ENCODE measurements at places on chromosomes 2 and 18.

- no peak for DNase-seq
Measured at GRCh38 chr2:180579388-180579787, 401.0 kb upstream of the UBE2E3 start.

DNA sequence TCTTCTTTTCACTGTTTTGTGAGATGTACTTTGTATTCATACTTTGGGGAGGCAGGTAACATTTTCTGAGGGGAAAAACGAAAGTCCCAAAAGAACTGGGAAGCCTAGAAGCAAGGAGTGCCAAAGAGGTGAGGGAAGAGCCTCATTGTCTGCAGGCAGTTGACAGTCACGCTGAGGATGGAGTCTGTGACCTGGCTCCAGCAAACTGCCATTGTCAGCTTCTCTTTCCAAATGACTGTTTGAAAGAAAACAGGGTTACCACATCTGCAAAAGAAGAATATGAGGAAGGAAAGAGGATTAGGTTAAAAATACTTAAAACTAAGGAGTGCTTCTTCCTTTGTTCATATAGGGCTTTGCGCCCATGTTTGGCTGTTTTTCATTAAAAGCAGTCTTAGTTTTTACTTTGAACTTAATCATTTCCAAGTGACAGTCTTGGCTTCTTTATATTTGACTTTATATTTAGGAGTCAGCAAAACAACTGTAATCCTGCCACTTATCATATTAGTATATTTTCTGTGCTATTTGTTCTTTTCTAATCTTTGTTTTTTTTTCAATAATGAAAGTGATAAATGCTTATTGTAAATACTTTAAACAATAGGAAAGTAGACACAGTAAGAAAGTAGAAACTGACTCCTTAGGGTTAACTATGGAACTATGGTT, 35.0 kb downstream of the CERS6 start:
- peak; percentile 65 for DNase-seq

- DNase-seq: no peak
Measured at GRCh38 chr2:96685577-96686459, 43.3 kb downstream of the FER1L5 start.

DNA sequence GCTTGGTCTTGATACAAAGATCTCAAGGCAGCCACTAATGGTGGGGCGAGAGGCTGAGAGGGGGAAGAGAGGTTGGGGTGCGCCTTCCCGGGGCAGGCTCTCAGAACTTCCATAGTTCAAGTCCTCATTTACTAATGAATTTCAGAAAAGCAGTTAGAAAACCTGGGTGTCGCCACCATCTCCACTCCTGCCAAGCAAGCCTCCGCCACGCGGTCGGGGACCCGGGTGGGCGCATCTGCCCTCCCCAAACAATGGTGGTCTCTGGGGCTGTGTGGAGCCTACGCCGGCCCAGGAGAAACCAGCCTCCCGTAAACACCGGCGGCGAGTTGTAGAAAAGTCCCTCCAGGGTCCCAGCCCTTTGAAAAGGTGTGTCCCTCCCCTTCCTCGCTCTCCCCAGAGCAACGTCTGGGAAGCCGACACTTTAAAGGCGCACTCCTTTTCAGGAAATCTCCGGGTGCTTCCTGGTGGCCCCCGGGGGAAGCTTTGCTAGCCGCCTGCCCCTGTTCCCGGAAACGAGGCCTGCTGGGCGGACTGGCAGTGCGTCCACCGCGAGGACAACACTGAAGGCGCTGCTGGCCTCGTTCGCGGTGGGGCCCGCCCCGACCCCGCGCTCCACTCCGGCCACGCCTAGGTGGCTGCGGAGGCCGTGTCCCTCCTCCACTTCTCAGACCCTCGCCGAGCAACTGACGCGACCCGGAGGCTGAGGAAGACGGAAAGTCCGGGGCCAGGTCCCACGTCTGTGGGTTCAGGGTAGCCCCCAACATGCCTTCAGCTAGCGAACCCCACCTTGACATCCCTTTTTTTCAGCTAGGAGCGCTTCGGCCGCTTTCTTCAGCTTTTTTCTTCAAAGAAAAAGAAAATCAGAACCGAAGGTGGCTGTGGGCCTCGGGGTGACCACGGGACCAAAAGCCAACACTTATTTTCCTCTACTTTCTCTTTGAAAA, 16.8 kb downstream of the EVX2 start:
- DNase-seq: no peak

- DNase-seq: peak; percentile 65
Measured at GRCh38 chr2:121076885-121077549, 208.0 kb downstream of the TFCP2L1 start.

GRCh38 chr2:239313776-239314175, 87.0 kb downstream of the HDAC4 start:
- DNase-seq: no peak

DNA sequence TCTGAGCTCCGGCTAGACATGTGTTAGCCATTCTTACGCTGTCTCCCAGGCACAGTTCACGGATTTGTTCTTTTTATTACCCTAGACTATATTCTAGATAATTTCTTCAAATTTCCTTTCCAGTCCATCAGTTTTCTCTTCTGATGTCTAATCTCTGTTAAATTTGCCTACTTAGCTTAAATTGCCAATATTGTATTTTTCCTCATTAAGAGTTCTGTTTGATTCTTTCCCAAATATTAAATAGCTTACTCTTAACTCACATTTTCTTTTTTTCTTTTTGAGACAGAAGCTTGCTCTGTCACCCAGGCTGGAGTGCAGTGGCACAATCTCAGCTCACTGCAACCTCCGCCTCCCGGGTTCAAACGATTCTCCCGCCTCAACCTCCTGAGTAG, 21.2 kb downstream of the CROCC2 start:
- DNase-seq: no peak

DNA sequence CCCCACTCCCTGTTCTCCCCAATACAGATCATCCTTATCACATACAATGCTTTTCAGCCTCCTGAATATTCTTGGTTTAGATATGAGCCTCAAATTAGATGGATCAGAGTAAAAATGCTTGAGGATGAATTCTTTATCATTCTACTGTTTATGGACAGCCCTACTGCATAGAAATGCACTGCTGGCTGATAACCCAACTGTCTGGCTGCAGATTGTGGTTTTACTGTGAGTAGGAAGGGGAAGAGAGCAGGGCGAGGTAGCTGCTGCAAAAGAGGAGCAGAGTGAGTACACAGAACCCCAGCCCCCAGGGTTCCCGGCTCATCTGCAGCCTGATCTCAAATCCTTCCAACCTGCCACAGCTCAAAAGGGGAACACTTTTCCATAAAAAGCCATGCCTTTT, 29.4 kb upstream of the NCOA1 start:
- peak; percentile 80 for DNase-seq

- DNase-seq: no peak
Measured at GRCh38 chr2:25430556-25430955, 88.8 kb upstream of the DNMT3A start.

DNA sequence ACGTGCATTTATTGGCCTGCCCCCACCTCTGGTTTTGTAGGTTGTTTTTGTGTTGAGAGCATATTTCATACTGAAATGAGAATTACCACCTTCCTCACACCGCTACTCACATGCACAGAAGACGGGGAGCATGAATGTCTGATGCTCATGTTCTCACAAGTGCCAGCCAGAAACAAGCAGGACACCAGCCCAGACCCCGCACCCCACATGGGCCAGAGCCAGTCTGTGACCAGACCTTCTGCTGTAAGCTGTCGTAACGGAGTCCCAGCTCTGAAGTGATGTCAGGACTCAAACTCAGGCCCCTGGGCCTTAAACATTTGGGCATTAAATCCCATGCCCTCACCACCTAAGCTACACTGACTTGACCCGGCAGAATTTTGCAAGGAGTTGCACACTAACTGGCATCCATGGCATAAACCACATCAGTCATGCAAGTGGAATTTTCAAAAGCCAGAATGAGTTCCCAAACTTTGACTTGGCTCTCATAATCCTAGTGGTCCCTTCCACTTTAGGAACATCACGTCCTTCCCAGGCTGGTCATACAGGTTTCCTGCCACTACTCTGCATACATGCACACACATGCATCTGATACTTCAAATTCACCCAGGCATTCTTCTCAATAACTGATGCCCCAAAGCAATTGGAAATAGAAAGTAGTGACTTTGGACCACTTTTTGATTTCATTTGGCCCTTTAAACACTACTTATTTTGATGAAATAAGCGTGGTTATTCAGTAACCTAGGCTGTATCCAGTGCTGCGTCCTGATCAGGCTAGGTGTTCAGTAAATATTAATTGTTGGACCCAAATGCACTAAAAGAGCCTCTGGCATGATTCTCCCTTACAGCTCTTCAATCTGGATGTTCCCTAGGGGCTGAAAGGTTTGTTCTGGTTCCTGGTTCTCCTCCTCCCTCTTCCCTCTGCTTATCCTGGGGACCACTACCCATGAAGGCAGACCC, 223.1 kb upstream of the ID2 start:
- no peak for DNase-seq

GRCh38 chr18:37452682-37453385, 112.8 kb downstream of the CELF4 start:
- DNase-seq: no peak

DNA sequence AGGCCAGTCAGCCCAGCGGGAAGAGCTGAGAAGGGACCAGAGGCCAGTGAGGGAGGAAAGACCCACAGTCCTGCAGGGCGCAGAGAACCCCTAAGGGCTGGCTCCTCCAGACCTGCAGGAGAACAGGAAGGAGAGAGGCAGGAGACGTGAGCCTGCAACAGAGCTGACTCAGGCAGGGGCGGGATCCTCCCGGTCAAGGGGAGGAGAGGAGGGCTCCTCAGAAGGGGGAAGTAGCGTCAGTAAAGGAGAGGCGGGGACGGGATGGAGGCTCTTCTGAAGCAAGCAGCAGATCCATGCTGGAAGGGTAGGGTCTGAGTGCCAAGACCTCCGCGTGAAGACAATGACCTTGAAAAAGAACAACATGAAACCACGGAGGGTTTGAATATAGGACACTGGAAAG, 50.8 kb downstream of the TRABD2A start:
- peak; percentile 86 for DNase-seq

- no peak for DNase-seq
Measured at GRCh38 chr2:8571301-8571791, 110.5 kb upstream of the ID2 start.

- DNase-seq: no peak
Measured at GRCh38 chr18:48627216-48627615, 88.4 kb downstream of the CTIF start.

DNA sequence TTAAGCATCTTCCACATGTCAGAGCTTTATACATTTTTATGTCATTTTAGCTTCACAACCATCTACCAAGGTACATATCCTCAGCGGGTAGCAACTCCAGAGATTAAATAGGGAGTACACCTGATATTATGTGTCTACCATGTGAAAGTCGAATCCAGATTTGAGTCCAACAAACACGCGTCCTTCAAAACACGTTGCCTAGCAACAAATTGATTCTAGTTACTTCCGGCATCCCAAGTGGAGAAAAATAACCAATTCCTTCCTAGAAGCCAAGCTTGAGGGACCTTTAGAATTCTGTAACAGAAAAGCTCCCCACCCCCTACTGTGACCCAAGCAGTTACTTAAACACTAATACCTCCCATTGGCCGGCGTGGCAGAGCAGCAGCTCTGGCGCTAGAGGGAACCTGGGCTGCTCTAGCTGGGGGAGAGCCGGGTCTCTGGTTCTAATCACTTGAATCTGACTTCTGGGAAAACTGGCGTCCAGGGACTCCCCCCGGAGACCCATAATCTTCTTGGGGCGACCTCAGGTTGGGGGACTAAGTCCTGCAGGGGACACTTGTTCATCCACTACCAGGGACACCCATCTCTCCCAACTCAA, at the start of gene ERICH2:
ERICH2 (plus strand) TSS at position 371 of the 598 bp plus-strand sequence. CDS start 304 bp downstream, outside the sequence.
- peak; percentile 78 for DNase-seq

GRCh38 chr2:157184161-157184895, 73.2 kb upstream of the GALNT5 start:
- no peak for DNase-seq

DNA sequence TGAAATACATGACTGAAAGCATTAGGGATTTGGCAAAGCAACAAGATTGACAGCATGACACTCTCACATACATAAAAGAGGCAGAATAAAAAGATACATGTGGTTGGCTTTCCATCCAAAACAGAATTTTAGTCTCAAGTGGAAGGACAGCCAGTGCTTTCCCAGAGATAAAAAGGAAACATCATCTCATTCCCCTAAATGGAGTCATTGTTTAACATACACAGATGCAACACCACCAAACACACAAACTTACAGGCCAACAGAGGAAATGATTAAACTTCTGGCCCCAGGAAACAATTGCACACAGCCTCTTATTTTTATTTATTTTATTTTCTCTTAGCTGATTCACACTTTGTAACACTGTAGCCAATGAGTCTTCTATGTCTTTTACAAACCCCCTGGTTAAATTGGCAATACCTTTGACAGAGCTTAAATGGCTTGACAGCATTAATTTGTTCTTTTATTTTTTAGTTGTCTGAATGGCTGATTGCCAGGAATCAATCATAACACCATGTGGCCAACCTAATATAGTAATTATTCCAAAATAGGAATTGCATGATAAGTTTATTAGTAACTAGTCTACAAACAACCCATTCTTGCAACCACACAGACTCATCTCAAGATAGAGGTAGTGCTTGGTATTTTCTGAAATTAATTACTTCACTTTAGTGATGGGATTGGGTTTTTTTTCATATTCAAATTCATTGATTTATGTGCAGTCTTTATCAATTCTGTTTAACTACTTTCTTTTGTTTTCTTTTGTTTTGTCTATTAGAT, 190.5 kb downstream of the RND3 start:
- DNase-seq: no peak

DNA sequence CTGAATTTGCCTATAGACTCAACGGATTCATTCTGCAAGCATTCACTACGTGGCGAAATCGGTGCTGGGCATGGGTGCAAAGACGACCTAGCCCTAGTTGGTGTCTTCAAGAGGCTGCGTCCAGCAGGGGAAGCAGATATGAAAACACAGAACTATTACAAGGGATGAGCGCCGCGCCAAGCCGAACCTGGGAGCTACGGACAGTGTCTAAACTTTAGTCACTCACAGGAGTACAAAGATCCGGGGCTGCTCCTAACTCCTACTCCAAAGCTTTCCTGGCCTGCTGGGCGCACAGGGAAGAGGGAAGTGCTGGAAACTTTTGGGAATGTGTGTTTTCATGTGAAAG, 732 bp upstream of the ANXA4 start:
- DNase-seq: peak; percentile 72

DNA sequence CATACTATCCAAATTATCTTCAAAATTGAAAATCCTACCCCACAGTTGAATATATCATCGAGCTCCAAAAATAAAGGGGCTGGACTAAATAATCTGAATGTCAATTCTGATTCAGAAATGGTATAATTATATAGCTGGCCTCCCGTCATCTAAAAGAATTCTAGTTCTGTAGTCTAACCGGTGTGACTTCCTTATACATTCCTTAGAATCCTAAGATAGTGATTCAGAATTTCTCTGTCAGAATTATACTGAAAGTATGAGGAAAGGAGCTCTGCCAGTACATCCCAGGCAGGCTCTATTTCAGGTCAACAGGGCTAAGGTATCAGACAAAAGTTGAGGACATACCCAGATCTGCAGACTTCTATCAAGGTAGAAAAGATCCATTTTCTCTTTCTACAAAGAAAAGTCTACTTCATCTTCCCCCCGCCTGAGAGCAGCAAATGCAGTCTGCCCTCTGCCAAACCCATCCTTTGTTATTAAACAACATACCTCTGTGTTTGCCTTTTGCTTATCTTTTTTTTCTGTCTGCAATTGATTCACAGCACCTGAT, 128.5 kb downstream of the METTL4 start:
- no peak for DNase-seq

- no peak for DNase-seq
Measured at GRCh38 chr2:24652265-24653182, 140.7 kb downstream of the PTRHD1 start.
